NCI-H2171 (cell line): ENCODE measurements at places on chromosomes 3 and 15.

- no peak for DNase-seq
Observed at GRCh38 chr3:50657816-50658215, 16.9 kb upstream of the DOCK3 start.

GRCh38 chr3:147614210-147614609 is 205.0 kb downstream of the ZIC1 start:
- DNase-seq, result no peak

- no peak for DNase-seq
Observed at GRCh38 chr3:41202834-41203345, 3.6 kb downstream of the CTNNB1 start.

DNA sequence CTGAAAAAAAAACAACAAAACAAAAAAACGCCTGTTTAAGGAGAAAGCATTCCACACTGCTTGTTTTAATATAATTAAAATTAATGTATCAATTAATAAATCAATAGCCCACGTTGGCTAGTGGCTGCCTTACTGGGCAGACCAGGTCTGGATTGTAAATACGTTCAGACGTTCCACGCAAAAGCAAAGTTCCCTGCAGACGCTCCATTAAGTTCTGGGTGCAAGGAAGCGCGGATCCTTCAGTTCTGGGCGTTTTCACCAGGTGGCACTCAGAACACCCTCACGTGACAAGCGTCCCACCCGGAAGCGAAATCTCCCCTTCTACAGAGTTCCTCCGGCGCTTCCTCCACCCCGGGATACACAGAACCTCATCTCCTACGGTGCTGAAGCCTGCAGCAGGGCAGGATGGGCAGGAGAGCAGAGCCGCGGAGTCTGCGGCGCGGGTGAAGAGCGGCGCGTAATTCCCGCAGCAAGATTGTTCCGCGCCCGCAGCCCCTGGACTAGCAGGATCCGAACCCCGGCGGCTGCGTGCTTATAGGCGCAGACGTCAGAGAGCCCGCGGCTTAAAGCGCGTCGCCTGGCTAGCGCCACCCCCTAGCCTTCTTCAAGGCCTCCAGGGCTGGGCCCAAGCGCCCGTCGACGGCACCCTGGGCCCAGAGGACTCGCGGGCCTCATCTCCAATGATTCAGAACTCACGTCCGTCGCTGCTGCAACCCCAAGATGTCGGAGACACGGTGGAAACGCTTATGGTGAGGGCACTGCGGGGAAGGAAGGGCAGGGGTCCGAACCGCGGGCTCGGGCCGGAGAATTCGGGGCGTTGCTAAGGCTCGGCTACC is at the start of gene SLC25A38:
SLC25A38 (plus strand) TSS at position 326 of the 836 bp plus-strand sequence; CDS start at position 681, 355 bp downstream.
- no peak for DNase-seq

GRCh38 chr3:188320757-188321156 is 166.8 kb downstream of the LPP start:
- no peak for DNase-seq

DNA sequence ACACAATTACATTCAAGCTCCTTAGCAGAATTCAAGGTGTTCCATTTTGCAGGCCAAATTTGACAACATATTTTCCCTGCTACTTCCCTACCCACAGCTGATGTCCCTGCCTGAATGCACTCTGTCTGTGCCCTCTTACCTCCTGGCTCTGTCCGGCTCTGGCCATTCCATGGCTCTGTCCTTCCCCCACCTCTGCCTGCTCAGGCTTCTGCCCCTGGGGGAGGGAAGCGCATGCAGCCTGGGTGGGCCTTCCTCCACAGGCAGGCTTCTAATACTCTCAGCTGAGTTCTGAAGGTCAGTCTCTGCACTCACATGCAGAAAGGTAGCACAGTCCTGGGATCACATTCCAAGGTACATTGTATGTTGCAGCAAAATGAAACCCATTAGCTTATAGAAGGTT is 113.6 kb upstream of the CACNA2D3 start:
- no peak for DNase-seq

- DNase-seq, result no peak
Observed at GRCh38 chr3:116886202-116886893, 176.8 kb downstream of the TUSC7 start.

DNA sequence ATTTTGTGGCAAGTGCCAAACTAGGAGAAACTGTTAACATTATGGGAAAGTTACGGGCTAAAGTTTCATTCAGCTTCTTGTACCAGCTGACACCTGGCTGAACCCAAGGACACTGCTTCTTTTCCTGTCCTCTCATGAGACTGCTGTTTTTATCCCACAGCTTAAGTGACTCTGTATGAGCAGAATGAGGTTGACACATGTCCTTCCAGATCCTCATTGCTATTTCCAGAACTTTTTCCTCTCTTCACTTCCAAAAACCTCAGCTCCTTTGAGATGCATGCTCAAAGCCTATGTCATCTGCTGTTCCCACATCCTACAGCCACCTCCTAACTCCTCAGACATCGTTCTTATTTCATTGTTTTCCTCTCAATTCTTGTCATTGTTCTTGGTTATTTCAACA is 183.6 kb downstream of the DCLK3 start:
- DNase-seq, result no peak

- DNase-seq, result peak; percentile 77
Observed at GRCh38 chr15:51649659-51650521, 27.3 kb upstream of the DMXL2 start.

GRCh38 chr3:178480795-178481194 is 55.4 kb upstream of the KCNMB2 start:
- no peak for DNase-seq

- DNase-seq, result no peak
Observed at GRCh38 chr15:38002883-38003477, 68.5 kb downstream of the TMCO5A start.

DNA sequence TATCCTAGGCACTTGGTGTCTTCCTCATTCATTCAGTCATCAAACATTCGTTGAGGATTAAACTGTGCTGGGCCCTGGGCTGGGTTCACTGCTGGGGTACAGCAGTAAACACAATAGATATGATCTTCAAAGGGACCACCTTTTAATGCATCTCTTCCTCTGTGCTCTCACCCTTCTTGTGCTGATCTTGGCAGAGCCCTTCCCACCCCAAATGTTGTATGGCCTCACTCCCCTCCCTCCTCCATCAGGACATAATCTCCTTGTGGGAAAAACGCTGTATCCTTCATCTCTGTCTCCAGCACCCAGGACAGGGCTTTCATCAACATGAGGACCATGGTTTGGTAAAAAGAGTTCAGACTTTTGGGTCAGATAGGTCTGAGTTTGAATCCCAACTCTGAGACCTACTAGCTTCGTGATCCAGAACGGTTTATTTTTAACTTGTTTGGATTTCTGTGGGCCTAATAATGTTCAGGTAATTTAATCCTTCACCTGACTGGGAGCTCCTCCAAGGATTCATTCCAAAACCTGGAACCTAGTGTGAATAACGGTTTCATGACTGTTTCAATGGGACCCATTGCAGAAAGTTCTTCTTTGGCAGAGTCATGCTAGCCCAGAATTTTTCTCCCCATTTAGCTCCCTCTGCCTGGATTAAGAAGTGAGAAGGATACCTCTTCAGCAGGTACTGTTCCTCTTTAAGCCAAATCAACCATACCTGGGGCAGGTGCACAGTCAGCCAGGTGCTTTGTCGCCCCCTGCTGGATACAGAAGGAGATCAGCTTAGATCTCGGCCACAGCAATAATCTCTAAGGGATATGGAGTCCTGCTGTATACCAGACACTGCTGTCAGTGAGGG is 5.2 kb upstream of the WNT7A start:
- no peak for DNase-seq

- no peak for DNase-seq
Observed at GRCh38 chr3:50671331-50671730, 3.4 kb upstream of the DOCK3 start.

DNA sequence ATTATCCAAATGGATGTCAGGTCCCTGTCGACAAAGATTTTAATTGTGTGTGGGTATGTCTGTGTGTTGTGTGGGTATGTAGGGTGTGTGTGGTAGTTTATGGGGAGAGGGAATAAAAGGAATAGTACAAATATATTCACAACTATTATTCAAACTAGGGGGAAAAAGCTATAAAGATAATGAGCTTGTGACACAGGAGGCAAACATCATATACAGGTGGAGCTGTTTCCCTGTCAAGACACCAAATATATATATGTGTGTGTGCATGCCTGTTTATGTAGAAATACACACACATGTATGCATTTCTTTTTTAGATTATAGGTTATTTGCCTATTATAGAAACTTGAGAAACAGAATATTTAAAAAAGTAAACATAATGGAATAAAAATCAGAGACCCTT is 108.7 kb downstream of the CD47 start:
- no peak for DNase-seq

DNA sequence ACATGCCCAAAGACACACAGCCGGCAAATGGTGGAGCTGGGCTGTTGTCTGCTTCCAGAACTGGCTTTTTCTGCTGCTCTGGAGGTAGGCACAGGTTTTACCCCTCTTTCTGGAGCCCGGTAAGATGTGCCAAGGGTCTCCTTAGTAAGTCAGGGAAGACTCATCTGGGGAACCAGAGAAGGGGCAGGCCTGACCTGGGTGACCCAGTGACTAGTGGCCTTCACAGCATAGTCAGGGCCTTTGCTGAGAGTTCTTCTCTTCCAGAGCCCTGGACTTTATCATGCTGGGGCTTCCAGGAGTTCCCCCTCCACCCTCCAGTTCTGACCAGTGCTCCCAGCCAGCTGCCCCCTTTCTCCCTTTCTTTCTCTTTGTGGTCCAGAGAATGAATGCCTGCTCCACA is 3.2 kb downstream of the CD276 start:
- no peak for DNase-seq

DNA sequence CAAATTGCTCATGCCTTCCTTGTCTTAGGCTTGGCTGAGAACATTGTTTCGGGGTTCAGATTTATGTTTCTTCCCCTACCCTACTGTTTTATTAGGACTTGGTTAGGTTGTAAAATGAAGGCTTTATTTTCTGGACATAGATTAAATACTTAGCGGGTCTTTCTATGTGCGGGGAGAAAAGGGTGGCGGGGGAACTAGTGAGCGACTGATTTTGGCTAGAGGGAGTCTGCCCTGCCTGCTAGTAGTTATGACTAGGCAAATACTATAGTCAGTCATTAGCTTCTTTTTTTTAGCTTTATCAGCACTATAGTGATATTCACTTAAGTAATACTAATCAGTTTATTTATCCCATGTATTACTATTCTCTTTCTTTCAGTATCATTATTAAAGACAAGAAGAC is 3.6 kb downstream of the CADM2 start:
- no peak for DNase-seq

DNA sequence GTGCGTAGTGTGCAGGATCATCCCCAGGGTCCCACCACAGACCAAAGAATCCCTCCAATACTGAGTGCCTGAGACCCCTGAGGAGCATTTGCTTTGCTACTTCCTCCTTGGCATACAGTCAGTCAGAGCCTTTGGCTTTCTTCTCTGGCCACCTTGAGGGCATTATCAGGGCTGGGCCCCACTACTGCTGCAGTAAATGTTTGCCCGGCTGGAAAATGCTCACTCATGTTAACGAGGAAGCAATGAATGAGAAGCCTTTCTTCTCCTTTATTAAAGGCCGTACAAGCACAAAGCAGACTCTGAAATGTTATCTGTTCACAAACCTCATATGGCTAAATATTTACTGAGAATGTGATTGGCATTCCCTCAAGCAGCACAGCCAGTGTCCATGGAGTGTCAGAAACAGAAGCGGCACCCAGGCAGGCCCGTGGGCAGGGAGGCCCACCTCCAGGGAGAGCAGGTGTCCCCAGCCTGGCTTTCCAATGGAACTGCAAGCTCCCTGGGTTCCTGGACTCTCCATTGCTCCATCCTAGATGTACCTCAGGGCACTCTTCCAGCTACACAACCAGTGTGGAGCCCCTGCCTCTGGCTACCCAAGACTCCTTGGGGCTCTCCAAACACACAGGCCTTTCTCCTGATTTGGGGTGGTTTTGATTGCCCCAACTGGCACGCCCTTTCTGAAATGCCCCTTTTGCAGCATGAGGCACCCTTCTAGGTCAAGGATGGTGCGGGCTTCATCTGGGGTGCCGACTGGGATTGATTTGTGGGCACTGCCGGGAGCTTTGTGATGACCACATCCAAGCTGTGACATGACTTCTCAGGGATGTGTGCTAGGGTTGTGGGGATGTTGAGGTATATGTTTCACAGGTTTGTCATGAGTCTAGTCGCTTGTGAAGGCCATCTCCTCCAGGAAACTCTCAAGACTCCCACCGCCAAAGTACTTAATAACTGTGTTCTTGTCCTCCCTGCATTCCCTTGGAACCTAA is 195.6 kb downstream of the FAM43A start:
- DNase-seq, result no peak

DNA sequence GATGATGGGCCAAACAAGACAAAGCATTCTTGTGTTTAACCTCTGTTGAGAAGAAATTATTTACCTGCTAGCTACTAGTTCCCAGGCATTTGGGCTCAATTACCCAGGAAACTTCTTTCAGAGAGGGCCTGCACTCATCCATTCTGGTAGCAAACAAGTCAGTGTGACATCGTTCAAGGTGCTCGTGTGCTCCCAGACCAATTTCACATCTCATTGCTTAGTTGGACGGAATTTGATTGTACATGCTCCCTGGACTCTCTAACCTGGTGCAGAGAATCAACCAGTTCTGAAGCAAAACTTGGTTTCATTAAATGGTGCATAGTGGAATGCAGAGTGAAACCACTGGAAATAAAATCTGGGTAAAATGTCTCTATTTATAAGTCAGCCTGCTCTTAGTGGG is 392.7 kb downstream of the LSAMP start:
- no peak for DNase-seq

GRCh38 chr3:52704611-52705437 is 767 bp downstream of the GLT8D1 start:
- DNase-seq, result no peak

DNA sequence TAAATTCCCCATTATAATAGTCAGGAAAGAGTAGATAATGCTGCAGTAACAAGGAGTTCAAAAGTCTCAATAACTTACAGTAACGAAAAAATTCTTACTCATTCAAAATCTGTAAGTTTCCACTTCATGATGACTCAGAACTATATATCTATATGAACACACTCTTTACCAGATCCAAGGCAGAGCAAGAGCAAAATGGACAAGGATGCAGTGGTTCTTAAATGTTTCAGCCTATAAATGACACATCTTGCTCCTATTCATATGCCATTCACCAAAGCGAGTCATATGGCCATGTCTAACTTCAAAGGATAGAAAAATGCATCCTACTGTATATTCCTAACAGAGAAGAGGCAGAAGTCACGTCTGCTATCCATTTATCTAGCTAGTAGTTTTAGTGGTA is 787.7 kb downstream of the NAALADL2 start:
- DNase-seq, result no peak

DNA sequence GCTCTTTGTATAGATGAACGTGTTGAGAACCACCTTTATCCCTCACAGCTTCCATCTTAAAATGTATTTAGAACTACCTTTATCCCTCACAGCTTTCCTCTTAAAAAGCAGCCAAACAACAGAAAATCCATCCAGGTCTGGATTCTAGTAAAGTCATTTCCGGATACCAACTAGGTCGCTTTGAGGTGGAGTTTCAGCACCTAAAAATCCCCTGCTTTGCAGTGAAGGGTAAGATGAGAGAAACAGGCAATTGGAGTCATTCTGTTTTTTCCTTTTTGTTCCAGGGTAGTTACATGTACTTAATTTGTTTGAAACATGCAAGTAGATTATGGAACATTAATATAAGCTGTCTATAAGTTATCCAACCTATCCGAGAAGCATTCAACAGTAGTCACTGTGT is 192.0 kb downstream of the UBE2E2 start:
- no peak for DNase-seq
